ENCODE measurements at places on chromosomes 7 and 10.

- no peak for DNase-seq
Measured at GRCh38 chr7:47591089-47591654, 9.3 kb upstream of the TNS3 start.

GRCh38 chr10:132248455-132249225 is 59.1 kb downstream of the STK32C start:
- no peak for DNase-seq

DNA sequence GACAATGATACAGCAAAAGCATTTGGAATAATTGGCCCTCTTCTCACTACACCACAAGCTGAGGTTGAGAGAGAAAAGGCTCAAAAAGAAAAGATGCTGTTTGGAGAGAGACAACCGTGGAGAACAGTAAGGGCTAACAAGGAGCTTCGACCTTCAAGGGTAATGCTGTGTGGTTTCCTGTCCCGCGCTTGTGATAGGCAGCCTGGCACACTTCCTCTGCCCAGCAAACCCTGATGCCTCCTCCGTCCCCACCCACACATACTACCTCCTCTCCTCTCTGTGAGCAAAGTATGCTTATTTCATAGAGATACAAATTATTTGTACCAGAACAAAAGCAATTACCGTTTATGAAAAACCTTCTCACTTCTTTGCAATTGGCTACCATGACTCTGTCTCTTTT is 755.4 kb downstream of the KCNMA1 start:
- no peak for DNase-seq

GRCh38 chr7:3943779-3944520 is 642.9 kb downstream of the SDK1 start:
- DNase-seq = no peak

DNA sequence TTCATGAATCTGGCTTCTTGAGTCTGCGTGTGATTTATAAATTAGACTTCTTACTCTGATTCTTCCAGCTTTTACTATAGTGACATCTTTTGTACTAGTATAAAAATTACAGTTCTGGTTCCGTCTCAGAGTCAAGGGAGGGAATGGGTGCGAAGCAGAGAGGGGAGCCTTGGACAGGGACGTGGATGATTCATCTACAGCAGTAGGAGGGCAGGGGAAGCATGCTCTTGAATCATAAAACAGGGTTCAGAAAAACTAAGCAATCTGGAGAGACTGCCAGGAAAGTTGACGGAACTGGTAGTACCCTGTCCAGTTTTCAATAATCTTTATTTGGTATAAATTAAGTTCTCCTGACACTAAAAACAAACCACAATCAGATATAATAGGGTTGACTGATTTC is 58.1 kb downstream of the ITGA8 start:
- DNase-seq = no peak

- no peak for DNase-seq
Measured at GRCh38 chr10:62306663-62307062, 38.0 kb upstream of the RTKN2 start.

GRCh38 chr10:11009471-11010308 is 8.0 kb upstream of the CELF2 start:
- DNase-seq = no peak

GRCh38 chr10:299512-299911 is 164.3 kb downstream of the ZMYND11 start:
- DNase-seq = no peak

GRCh38 chr7:102008535-102009262 is 191.3 kb downstream of the CUX1 start:
- DNase-seq = no peak

GRCh38 chr7:151697942-151698341 is 178.2 kb upstream of the RHEB start:
- no peak for DNase-seq

DNA sequence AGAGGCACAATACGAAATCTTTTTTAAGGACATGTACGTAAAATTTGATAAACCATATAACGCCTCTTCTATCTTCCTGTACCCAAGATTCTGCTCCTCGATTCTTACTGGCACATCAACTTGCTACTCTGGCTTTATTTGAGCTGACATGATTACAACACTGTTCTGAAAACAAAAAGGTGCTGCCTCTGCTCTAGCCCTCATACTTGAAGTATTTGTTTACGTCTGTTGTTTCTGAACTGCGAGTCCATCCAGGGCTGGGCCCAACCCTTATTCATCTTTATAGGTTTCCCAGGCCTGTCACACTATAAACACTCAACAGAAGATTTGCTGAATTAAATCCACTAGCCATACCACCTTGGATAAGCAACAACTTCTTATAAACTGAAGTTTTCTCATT is 96.2 kb upstream of the SVIL start:
- DNase-seq = peak; percentile 62

DNA sequence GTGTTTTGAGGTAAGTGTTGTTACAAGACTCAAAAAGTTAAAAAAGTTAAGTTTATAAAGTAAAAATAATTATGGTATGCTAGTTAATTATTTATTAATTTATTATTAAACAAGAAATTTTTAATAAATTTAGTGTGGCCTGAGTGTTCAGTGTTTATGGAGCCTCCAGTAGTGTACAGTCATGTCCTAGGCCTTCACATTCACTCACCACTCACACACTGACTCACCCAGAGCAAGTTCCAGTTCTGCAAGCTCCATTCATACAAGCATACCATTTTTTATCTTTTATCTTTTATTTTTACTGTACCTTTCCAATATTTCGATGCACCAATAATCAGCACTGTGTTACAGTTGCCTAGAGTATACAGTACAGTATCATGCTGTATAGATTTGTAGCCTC is 381.2 kb upstream of the MGMT start:
- no peak for DNase-seq

GRCh38 chr7:29605671-29606070 is 42.0 kb downstream of the PRR15 start:
- no peak for DNase-seq

GRCh38 chr7:123824754-123825067 is 20.3 kb upstream of the HYAL4 start:
- no peak for DNase-seq

DNA sequence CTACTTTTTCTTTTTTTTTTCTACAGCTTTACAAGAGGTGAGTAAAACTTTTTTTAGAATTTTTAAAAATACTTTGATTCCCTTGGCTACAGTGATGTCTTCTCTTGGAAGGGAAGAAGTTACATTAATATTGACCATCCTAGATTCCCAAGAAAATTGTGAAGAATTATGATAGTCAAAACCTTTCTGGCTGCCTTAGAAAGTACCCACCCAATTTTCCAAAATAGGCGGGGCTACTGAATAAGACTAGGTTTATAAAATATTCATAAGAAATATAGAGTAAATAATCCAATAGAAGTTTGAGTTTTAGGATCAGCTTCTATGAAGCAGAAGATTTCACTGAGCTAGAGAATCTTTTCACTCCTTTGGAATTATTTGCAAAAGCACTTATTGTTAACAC is 3.0 kb downstream of the COL1A2 start:
- no peak for DNase-seq
